NCI-H1048 (cell line): ENCODE measurements at places on chromosomes 12 and 14.

- no peak for DNase-seq
Observed at GRCh38 chr14:103056322-103057027, 874 bp downstream of the CDC42BPB start.

DNA sequence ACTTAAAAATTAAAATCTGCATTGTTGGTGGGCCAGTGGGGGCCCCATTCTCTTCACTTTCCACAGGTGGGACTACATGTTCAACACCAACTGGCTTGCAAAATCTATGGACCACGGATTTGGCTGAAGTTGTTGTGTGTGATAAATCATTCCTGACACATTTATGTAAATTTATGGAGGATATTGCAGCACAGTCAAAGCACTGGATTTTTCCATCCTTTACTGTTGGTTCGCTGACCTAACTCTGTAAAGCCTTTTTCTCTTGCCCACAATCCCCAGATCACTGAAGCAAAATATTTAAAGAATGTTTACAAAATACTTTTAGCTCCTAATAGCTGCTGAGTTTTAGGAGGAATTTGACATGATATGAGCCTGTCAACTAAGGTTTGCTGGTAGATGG is 219.7 kb upstream of the PRICKLE1 start:
- no peak for DNase-seq

DNA sequence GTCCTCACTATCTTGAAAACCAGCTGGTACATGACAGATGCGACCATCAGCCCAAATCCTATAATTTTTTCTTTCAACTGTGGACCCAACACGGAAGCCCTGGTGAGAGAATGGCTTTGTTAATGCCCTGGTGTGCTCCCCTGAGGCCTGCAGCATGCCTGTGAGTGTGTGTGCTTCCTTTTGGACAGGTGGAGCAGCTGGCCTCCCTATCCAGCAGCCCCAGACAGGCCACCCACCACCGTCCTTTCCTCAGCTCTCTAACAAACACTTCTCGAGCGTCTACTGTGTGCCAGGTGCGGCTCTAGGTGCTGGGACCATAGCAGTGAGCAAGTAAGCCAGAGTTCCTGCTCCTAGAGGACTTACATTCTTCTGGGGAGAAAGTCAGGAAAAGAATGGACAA is 78.9 kb upstream of the GZMB start:
- DNase-seq, result no peak

- DNase-seq, result no peak
Observed at GRCh38 chr12:53505555-53506449, 1.5 kb downstream of the NPFF start.

- DNase-seq, result no peak
Observed at GRCh38 chr12:72281126-72281525, 9.0 kb downstream of the TRHDE start.

- no peak for DNase-seq
Observed at GRCh38 chr12:108789546-108789945, 58.2 kb upstream of the CORO1C start.
